Esophagus squamous epithelium (tissue), 5 donors: ENCODE measurements at places on chromosomes 12 and 14. TPM values are rescaled to one million over a fixed set of nuclear protein-coding genes. Genes with fewer than 3 reads are reported as not detected.
A peak's percentile ranks its signal among the peaks of the same experiment; 100 is the strongest.

SLC48A1 gene
- 18.9 TPM for total RNA-seq

KRT77 gene
- not detected for total RNA-seq

DNA sequence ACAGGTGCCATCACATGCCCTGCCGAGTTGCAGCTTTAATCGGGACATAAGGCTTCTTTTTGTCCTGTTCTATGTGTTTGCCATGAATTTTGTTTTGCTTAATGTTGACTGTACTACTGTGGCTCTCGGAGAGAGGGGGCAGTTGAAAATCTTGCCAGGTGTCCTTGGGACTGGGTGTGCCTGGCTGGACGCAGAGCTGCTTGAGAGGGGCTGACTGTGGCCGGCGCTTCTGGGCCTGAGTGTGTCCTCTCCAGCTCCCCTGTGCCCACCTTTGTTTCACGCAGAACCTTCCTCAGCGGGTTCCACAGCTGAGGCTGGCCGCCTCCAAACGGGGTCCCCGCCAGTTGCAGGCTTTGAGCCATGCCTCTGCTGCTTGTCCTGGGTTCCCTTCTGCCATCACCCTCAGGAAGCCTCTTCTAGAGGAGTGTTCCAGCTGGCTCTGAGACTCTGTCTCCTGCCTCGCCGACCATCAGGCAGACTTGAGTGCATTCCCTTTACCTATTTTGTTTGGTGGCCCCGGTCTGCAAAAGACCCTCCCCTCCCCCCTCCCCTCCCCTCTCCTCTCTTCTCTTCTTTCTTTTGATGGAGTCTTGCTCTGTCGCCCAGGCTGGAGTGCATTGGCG is 49.7 kb downstream of the DDX51 start:
- no peak overlapping the region for H3K4me3 ChIP-seq
- no peaks in the 10 kb centered on the region for H3K36me3 ChIP-seq
- H3K27me3 ChIP-seq, result no peaks in the 10 kb centered on the region
- no peaks in the 10 kb centered on the region for H3K4me1 ChIP-seq
- DNase-seq, result no peak

GRCh38 chr12:131537267-131537958 is 173.5 kb upstream of the SFSWAP start:
- H3K4me3 ChIP-seq, result no peak overlapping the region
- H3K27ac ChIP-seq, result no peak overlapping the region
- no peaks in the 10 kb centered on the region for H3K36me3 ChIP-seq
- no peaks in the 10 kb centered on the region for H3K27me3 ChIP-seq
- DNase-seq, result no peak

- peaks cover 14% of the 10 kb centered on the region for H3K4me1 ChIP-seq
- no peak overlapping the region for H3K4me3 ChIP-seq
- H3K27me3 ChIP-seq, result no peaks in the 10 kb centered on the region
- no peak for DNase-seq
- no peaks in the 10 kb centered on the region for H3K36me3 ChIP-seq
- no peak overlapping the region for H3K27ac ChIP-seq
Observed at GRCh38 chr12:95529693-95530225, 21.5 kb downstream of the USP44 start.

DNA sequence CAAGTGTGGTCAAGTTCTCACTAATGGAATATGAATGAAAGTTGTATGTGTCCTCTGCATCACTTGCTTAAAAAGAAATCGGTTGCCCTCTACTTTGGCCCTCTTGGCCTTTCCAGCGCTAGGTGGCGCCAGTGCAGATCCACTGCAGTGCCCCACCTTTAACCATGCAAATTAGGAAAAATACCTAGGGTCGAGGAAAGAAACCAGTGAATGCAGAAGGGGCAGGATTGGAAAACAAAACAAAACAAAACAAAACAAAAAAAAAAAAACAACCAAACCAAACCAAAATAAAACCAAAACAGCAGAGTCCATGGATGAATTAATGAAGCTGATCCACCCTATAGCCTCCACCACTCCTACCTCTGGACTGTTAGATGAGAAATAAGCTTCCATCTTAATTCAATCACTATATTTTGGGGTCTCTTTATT is 12.9 kb upstream of the NEMF start:
- no peak for DNase-seq
- H3K27ac ChIP-seq, result peak overlapping the region; percentile 90
- no peaks in the 10 kb centered on the region for H3K36me3 ChIP-seq
- H3K4me3 ChIP-seq, result no peak overlapping the region

DNA sequence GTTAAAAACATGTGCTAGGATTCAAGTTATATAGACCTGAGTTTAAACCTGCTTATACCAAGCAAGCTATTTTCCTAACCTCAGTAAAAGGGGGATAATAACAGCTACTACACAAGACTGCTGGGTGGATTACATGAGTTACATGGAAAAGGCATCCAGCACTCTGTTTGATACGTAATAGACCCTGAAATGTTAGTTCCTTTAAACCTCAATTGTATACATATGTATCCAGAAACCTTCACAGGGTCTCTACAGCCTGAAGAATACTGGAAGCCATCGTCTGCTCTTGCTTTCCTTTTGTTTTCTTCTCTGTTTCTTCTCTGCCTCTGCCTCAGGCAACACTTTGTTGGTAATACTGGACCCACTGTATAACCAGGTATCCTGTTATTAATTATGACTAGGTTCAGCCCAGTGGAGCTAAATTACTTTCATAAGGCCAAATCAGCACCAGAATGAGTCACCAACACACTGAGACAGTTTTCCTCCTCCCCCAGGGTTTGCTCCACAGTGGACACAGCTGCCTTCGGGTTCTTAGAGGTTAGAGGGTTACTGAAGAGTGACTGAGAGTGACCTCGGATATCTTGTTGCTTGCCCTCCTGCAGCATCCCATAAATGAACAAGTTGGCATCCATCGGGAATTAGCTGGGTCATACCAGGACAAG is 127.1 kb downstream of the CAPZA3 start:
- H3K36me3 ChIP-seq, result no peaks in the 10 kb centered on the region
- no peaks in the 10 kb centered on the region for H3K4me1 ChIP-seq
- no peak for DNase-seq
- H3K4me3 ChIP-seq, result no peak overlapping the region
- H3K27ac ChIP-seq, result no peak overlapping the region

DNA sequence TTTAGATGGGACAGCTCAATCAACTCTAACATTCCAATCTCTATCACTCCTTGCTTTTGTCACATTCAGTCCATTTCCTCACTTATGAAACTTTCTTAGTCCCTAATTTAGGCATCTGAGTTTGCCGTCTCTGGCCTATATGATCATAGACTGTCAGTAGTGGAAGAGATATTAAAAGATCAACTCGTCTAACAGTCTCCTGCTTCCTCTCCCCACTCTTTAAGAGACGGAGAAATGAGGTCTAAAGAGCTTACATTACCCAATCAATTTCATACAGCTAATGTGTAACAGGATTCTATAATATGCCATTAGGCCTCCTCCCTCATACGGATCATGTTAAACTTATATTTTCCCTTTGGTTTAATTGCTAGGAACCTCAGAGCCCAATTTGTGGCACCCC is 6.5 kb upstream of the ATP23 start:
- no peak overlapping the region for H3K4me3 ChIP-seq
- no peaks in the 10 kb centered on the region for H3K27me3 ChIP-seq
- no peaks in the 10 kb centered on the region for H3K4me1 ChIP-seq
- no peaks in the 10 kb centered on the region for H3K36me3 ChIP-seq
- no peak for DNase-seq
- H3K27ac ChIP-seq, result no peak overlapping the region

DNA sequence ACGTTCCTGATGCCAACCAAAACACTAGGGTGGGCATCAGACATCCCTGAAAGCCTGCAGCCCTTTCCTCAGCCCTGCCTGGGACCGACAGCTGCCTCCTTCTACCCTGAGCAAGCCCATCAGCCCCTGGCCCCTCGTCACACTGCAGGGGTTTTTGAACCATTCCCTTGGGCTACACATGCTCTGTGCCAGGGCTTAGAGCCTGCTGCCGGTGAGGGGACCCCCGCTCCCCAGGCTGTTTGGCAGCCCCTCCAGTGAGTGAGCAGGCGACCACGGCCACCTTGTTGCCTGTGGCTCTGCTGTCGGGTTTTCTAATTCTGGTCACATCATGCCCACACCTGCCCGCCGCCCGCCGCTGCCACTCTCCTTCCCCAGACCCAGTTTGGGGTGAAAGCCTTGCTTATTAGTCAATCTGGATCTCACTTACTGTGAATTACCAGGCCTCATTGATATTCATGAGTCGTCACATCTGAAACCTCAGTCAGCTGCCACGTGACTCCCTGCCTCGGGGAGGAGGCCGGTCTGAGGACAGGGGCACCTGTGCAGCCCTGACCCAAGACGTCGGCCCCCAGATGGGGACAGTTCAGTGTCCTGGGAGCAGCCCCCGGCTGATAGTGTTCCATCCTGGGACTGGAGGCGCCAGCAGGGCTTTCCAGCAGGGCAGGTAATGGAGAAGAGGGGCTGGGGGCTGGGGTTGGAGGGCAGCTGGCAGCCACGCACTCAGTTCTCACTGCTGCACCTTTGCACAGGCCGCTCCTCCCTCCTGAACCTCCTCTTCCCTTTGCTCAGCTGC is 163.0 kb downstream of the RBM19 start:
- H3K4me3 ChIP-seq, result no peak overlapping the region
- H3K36me3 ChIP-seq, result no peaks in the 10 kb centered on the region
- no peak for DNase-seq

- no peaks in the 10 kb centered on the region for H3K4me1 ChIP-seq
- H3K4me3 ChIP-seq, result no peak overlapping the region
- H3K27me3 ChIP-seq, result no peaks in the 10 kb centered on the region
- H3K27ac ChIP-seq, result no peak overlapping the region
- no peaks in the 10 kb centered on the region for H3K36me3 ChIP-seq
Observed at GRCh38 chr14:48323665-48324064, 648.3 kb upstream of the MDGA2 start.

DNA sequence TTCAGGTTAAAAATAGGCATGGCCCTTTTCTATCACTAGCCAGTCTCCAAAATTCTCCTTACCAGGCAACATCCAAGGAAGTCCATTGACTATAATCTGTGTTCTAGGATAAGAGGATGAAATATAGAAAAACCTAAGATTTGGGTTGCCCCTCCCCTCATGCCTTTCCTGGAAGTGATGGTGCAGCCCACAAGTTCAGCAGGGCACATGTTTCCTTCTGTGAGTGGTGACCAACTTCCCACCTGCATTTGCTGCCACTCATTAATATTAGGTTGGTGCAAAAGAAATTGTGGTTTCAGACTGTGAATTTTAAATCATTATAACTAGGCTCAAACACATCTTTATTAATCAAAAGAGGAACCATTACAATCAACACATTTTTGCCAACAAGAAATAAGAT is 250.5 kb upstream of the FKBP4 start:
- DNase-seq, result no peak
- H3K27ac ChIP-seq, result no peak overlapping the region
- H3K27me3 ChIP-seq, result no peaks in the 10 kb centered on the region
- no peak overlapping the region for H3K4me3 ChIP-seq

GRCh38 chr12:109151457-109151856 is 35.1 kb downstream of the ACACB start:
- no peaks in the 10 kb centered on the region for H3K27me3 ChIP-seq
- DNase-seq, result no peak
- H3K4me1 ChIP-seq, result peaks cover 4% of the 10 kb centered on the region
- H3K4me3 ChIP-seq, result no peak overlapping the region
- H3K27ac ChIP-seq, result no peak overlapping the region
